Thoracic aorta (tissue), 2 donors: ENCODE measurements at places on chromosomes 11 and 22. TPM values are rescaled to one million over a fixed set of nuclear protein-coding genes. Genes with fewer than 3 reads are reported as not detected.

- DNase-seq = no peak
These were observed 32.1 kb upstream of the BAIAP2L2 start for GRCh38 chr22:38142606-38143005.

DNA sequence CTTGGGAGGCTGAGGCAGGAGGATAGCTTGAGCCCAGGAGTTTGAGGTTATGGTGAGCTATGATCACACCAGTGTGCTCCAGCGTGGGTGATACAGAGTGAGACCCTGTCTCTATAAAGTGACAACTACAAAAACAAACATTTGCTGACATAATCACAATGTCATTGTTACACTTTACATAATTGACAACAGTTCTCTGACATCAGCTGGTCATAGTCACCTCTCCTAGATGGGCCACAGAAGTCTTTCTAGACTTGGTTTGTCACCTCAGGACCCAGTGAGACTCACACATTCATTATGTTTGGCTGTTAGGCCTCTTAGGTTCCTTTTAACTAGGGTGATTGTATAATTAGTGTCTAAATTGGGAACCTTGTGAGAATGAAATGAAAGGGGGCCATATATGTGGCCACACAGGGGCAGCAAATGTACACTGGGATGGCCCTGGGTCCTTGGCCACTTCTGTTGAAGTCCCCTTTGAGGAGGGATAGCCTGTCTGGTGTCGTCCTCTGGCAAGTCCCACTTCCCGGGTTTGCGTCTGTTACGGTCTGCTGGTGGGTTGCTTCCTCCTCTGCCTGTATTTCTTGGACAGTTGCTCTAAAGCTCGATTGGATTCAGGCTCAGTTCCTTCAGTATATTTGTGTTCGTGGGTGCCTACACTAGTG is 5.8 kb upstream of the PPIL2 start:
- DNase-seq = no peak

SYT9 gene
- total RNA-seq = not detected

TBRG1 gene
- 30.3 TPM for total RNA-seq

- no peak for DNase-seq
These were observed 21.2 kb downstream of the SLC5A12 start for GRCh38 chr11:26700574-26701235.

GRCh38 chr22:30079952-30080533 is at the start of gene HORMAD2:
Gene HORMAD2, plus strand, starts transcription at chr22:30080464. Its CDS starts 13,489 bp downstream, at chr22:30093953.
- DNase-seq = no peak

DNA sequence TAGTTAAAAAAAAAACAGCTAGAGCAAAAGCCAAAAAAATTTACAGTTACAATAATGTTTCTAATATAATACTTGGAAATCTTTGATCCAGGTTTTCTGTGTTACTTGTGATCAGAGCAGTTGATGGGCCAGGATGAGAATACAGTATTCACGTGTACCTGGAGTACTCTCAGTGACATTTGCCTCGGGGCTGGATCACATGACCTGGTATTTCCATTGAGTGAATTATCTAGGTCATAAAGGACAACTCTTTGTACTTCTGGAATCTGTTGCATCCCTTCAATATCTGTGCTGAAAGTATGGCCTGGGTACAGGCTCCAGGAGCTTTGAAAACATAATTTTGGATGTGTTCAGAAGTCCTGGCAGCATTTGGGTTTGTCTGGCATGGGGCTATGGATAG is 93.5 kb downstream of the GRAMD1B start:
- DNase-seq = no peak

DNA sequence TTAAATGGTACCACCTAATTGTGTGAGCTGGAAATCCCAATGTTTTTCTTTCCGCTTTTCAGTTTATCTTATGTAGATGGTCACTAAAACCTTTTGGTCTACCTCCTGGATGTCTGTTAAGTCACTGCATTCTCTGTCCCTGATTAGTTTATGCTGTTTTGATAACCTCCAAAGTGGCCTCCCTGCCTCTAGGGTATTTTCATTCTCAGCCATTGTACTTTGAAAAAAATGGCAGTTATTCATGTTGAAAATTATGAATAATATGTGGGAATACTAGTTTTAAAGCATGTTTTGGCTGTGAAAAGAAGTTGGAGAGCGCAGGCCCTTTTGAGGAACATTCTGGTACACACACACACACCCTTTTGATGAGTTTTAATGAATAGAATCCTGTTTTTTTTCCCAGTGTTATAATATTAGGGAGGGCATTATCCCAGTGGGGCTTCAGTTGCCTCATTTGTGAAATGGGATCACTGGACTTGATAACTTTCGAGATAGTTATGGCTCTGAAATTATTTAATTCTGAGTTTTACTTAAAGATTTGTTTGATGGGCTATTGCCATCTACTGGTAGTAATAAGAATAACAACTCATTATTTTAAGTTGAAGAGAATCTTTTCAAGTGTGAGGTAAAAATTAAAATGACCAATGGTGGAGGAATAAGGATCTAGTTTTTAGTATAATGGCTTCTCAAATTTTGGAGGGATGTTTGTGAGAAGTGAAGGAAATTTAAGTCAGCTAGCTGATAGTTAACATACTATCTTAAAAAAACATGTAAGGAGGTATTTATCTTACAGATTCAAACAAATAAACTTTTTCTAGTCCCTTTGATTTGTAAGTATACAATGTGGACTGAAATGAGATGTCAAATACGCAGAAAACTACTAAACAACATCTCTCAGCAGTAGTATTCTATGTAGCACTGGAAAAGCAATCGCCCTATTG is 3.9 kb downstream of the FDX1 start:
- DNase-seq = no peak

NLRP14 gene
- total RNA-seq = not detected

GRCh38 chr11:122159173-122159721 is 43.2 kb upstream of the BLID start:
- no peak for DNase-seq

NCR3LG1 gene
- 9.7 TPM for total RNA-seq

GRCh38 chr11:114610984-114611944 is 15.7 kb upstream of the NXPE4 start:
- no peak for DNase-seq

DNA sequence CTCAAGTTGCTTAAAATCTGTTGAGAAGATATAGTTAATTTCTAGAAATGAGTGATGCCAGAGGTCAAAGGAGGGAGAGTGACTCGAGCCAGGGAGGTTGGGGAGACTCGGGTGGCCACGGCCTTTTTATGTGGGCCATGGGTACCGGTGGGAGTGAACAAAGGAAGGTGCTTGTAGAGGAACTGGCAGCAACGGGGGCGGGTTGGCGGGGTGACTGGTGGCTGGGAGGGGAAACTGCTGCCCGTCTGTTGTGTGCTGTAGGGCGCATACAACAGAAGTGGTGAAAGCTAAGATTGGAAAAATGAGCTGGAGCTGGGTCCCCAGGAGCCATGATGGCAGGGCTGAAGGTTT is 5.4 kb downstream of the DAGLA start:
- no peak for DNase-seq

DNA sequence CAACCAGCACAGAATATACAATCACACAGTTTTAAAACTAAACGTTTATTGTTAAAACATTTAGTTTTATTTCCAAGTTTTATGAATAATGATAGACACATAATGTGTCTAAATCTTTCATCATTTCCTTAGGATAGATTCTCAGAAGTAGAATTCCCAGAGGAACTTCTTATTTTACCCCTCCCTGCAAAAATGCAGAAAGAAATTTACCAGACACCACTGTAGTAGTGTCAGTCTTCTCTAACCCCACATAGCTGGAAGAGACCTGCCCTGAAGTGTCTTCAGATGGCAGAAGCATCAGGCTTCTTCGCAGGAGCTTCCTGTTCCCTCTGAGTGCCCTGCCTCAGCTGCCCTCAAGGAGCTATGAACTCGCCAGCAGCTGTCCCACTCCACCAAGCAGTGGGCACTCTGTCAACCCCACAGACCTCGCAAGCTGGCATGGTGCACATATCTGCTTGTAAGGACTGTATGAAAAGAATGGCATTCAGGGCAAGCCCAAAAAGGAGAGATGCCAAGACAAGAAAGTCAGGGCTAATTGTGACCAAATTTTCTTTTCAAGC is 28.5 kb upstream of the PAK1 start:
- DNase-seq = no peak

CECR2 gene
- not detected for total RNA-seq

DNA sequence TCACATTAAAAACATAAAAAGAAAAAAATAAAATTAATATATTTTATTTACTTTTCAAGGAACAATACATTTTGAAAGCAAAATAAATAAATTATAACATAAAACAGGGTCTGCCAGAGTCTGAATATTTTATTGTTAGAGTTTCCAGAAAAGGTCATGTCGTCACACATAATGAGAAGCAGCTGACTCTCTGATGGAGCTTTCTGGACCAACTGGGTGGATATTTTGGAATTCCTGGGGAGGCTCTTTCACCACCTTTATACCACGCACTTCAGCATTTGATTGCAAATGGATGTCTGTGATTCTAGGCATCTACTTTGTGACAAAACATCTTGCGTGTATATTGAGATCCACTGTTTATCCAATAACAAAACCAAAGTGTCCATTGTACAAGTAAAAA is 455.0 kb upstream of the CCDC179 start:
- no peak for DNase-seq

DNA sequence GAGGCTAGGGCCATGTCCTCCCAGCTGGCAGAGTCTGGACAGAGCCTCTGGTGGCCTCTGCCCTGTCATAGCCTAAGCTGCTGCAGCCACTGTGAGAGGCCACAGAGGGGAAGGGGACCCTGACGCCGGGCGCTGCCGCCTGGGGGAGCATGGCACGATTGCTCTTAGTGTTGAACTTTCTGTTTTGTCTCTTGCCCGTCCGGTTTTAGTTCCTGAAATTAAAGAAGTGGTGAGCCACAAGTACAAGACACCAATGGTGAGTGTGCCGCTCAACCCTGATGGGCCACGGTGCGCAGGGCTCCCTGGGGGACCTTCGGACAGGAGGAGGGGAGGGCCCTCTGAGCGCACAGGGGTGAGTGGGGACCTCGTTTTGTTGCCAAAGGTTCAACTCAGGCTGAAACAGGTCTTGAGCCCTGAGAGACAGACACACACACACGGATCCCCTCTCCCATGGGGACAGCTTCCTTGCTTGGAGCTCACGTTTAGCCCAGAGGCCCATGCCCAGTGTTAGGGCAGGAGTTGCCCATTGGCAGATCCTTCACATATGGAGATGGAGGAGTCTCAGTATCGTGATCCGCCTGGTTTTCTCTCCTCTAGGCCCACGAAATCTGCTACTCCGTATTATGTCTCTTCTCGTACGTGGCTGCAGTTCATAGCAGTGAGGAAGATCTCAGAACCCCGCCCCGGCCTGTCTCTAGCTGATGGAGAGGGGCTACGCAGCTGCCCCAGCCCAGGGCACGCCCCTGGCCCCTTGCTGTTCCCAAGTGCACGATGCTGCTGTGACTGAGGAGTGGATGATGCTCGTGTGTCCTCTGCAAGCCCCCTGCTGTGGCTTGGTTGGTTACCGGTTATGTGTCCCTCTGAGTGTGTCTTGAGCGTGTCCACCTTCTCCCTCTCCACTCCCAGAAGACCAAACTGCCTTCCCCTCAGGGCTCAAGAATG is 23.8 kb downstream of the MYBPC3 start:
- DNase-seq = no peak

DNA sequence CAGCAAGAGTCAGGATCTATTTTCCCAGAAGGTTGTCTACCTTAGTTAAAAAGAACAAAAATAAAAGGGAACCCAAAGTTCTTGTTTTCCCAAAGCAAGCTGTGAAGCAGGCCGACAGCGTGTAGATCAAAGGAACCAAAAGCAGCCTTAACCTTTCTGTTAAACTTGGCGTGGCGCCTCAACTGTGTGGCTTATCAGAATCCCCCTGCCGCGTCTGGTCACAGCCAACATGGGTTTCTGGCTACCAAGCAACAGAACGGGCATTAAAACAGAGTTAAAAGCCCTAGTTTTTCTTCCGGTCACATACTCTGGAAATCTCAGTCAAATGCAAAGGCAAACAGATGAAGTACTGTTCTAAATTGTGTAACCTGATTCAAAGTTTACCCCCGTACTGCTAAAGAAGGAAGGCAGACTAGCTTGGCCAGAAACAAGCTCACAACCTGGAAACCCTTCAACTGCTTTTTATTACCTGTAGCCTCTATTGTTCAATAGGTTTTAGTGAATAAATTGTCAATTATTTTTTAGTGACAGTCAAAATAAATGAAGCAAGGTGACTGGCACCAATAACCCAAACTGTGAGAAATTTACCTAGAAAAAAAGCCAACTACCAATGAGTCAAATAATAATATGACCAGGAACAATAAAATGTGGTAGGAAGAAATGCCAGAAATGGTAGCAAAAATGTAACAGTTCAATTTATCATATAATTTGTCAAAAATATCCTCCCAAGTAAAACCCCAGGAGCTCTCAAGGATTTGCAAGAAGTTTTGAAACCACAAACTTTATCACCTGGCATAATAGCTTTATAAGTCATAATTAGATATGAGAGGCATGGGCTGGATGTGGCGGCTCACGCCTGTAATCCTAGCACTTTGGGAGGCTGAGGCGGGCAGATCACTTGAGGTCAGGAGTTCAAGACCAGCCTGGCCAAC is 21.4 kb downstream of the CHKA start:
- DNase-seq = no peak

DNA sequence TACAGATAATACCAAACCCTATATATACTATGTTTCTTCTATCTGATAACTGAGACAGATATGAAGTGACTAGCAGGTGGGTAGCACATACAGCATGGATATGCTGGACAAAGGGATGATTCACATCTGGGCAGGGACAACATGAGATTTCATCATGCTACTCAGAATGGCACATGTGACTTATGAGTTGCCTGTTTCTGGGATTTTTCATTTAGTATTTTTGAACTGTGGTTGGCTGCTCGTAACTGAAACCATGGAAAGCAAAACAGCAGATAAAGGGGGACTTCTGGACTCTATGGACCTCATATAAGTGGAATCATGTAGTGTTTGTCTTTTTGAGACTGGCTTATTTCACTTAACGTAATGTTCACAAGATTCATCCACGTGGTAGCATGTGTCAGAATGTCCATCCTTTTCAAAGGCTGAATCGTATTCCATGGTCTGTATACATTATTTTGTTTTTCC is 883.0 kb downstream of the TBC1D22A start:
- no peak for DNase-seq

KLHDC7B gene
- total RNA-seq = not detected

DNA sequence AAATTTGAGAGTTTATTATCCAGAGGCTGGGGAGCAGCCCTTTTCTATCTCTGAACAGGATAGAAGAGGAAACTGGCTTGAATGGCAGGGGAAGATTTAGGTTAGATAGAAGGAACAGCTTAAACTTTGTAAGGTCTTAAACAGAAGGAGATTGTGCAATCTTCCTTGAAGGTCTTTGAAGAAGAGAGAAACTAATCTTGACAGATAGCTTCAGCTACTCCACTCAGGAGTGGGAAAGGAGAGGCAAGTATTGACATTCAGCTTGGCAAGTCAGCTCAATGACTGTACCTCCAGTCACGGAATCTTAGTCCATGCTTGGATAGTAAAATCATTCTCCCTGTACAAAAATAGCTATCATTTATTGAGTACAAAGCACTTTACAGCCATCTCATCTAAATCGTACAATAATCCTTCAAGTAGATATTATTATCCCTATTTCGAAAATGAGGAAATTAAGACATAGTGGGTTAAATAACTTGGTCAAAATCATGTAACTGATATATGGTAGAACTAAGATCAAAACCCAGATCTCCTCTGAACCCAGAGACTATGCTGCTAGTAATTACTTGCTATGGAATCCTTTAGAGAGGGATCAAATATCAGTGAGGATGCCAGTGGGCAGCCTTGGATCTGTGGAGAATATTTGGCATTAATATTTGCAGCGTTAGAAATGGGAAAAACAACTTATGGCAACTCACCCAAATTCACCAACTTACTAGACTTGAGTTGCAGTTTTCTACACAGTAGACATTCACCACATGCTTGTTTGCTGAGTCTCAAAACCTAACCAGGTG is 14.6 kb downstream of the C11orf97 start:
- DNase-seq = no peak

GRCh38 chr22:22745225-22746060 is 101.0 kb downstream of the GGTLC2 start:
- DNase-seq = no peak

RRM1 gene
- 55.1 TPM for total RNA-seq
